D341Med (cell line): ENCODE measurements at places on chromosomes 12 and 14.

DNA sequence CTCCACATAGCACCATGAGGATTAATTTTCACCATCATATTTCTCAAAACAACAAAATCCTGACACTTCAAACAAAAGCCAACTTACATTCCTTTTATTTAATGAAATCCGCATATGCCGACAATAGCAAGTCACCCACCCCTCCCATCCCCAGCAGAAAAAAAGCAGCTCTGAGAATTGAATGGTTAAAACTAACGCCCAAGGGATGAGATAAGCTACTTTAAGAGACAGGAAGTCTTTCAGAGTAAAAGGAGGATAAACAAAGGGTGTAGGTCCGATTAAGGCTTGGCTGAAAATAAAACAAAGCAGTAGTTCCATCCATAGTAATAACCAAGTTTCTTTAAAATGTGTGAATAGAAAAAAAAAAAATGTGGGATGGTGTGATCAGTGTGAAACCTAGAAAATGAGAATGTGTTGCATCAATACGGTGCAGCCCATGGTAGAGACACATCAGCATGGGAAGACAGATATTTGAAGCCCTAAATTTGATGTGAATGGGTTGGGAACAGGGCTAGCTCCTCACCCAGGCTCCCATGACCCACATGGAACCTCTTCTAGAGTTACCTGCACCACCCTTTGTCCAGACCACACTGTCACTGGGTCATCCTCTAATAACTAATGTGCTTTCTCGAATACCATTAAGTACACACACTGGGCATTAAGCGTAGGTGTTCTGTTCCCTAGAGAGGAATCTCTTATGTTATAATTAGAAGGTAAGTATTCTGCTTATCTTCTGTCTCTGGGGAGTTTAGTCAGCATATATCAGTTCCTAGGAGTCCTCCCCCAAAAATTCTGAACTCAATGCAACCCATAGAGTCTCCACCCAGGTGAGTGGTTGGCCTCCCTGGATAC lies 31.7 kb downstream of the RTRAF start:
- no peak for DNase-seq

- no peak for DNase-seq
These were observed 164.3 kb upstream of the BCL2L14 start for GRCh38 chr12:11906286-11906935.

DNA sequence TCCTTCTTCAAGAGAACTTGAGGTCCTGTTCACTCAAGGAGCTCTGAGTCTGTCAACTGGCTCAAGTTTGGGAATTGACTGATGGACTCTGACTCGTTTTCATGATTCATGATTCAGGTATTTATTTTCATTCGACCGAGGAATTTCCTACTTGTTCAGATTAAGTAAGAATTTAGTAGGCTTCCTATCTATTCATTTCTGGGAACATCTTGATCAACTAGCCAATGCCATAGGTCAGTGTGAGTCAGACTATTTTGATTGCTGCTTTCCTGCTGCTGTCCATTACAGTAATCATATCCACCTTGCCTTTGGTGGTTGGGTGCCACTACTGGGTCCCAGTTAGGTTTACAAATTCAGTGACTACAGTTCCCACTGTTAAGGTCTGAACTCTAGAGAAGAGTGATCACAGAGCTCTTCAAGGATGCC lies 6.1 kb downstream of the FAM186A start:
- DNase-seq, result no peak

DNA sequence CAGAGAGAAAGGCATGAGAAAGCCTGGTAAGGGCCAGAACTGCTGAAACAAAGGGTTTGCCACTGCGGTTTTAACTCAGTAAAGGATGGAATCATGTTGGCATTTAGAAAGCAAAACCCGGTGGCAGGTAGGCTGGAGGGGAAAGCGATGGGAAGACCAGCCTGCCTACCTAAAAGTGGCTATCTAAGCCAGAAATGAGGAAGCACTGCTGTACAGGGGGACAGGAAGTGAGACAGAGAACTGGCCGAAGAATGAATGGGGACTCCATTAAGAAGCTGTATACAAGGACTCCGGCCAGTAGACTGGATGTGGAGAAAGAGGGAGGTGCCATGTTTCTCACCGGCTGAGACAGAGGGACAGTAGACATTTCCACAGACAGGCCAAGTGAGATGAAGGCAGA lies 48.2 kb downstream of the PPM1H start:
- no peak for DNase-seq

GRCh38 chr12:43095669-43096280 lies 456.2 kb downstream of the ADAMTS20 start:
- no peak for DNase-seq

DNA sequence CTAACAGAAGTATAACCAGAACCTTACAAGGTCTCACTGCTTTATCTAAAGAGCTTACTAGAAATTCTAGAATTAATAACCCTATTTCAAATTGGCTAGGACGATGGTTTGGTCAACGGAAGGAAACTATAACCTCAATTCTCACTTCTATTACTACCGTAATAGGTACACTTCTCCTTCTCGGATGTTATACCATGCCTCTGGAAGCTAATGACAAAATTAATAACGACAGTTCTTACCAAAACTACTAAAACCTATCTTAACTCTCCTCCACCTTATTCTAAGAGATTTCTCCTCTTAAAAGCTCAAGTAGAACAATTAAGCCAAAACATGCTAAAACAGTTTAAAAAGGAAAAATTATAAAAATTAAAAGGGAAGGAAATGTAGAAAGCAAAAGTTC lies 23.7 kb upstream of the UBC start:
- no peak for DNase-seq
